Suppressor macrophage (primary cell): ENCODE measurements at places on chromosomes 3 and 15.

DNA sequence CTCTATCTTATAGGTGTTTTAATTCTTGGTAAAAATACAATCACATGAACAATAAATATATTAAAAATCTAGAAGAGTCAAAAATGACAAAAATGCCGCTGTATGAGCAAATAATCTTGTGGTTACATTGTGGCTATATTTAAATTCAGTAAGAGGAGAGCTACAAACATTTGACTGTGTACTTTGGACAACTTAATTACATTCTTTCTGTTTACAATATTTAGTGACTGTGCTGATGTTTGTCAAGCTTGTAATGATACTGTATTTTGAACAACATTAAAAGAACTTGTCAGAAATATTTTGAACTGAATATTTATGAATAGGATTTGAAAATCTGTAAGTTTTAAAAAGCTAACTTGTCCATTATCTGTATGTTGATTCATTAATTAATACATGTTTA lies 598.3 kb downstream of the SI start:
- DNase-seq, result no peak

DNA sequence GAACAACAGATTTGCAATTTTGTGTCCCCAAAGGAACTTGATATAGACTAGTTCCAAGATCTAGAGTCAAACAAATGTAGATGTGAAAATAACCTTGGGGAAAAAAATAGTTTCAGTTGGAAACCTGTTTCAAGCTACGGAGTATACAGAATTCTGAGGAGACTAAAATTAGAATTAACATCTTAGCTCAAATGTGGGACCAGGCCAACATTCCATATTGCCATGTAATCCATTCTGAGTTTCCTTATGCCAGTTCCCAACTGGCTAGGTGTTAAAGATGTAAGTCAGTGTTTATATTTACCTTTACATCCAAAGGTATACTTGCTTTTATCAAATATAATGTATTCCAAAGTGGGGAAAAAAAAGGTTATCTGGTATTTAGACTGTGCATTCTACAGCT lies 76.3 kb downstream of the UBE3A start:
- no peak for DNase-seq

DNA sequence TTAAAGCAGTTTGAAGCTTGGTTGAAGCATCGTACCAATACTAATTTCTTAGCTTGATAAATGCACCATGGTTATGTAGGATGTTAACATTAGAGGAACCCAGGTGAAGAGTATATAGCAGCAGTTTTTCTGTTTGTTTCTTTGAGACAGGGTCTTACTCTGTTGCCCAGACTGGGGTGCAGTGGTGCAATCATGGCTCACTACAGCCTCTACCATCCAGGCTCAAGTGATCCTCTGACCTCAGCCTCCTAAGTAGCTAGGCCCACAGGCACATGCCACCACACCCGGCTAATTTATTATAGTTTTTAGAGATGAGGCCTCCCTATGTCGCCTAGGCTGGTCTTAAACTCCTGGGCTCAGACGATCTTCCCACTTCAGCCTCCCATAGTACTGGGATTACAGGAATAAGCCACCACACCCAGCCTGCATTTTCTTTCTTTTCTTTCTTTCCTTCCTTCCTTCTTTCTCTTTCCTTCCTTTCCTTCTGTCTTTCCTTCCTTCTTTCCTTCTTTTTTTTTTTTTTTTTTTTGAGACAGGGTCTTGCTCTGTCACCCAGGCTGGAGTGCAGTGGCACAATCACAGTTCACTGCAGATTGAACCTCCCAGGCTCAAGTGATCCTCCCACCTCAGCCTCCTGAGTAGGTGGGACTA lies 6.1 kb downstream of the PEAK1 start:
- no peak for DNase-seq

DNA sequence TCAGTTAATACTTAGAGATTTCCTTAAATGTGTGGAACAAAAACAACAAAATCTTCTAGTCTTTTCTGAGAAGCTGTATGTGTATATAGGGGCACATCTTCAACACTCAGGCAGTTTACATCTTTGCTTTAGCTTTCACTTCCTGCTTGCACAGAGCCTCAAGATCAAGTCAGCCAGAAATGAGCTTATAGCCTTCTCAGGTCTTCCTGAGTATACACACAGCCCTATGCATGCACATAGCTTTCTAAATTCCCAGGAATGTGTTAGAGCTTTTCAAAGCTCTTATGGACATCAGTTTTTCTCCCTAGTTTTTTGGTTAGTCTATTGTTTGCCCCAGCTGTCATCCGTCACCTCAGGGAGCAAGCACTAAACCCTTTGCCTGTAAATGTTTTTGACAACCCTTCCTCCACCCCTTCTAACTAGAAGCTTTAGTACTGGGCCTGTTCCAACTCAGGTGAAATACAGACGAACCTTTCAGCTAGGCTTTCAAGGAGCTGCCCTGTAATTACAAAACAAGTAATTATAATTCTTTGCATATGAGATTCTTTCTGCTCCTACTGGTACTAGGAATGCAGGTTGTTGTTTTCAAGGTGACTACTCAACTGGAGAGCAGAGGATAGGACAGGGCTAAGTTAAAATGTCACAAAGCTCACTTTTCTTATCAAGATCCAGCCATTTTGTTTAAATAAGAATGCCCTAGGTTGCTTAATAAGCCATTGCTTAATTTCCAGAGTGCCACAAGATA lies 22.6 kb upstream of the MTMR10 start:
- DNase-seq, result peak; percentile 52

DNA sequence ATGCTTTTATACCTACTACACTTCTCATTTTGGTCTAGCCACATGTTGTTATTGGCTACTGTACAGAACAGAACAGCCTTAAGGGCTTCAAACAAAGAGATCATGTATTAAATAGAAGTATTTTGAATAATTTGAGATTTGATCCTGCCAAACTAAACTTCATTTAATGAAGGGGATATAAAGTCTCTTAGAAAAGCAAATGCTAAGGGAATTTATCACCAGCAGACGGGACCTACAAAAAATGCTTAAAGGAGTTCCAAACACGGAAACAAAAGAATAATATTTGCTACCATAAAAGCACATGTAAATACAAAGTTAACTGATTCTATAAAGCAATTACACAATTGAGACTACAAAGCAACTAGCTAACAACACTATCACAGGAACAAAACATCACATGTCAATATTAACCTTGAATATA lies 23.6 kb upstream of the FMN1 start:
- DNase-seq, result no peak

GRCh38 chr3:141217389-141217788 lies 14.2 kb upstream of the PXYLP1 start:
- no peak for DNase-seq

GRCh38 chr15:68401496-68402431 lies 30.2 kb downstream of the ITGA11 start:
- no peak for DNase-seq

GRCh38 chr15:63048776-63049665 lies 6.5 kb downstream of the TPM1 start:
- DNase-seq, result peak; percentile 47

GRCh38 chr3:65879372-65879771 lies 159.3 kb downstream of the MAGI1 start:
- no peak for DNase-seq
